ENCODE measurements at places on chromosomes 5 and 9. TPM values are rescaled to one million over a fixed set of nuclear protein-coding genes. Genes with fewer than 3 reads are reported as not detected.
A peak's percentile ranks its signal among the peaks of the same experiment; 100 is the strongest.

LCN6 gene
- not detected for total RNA-seq

DNA sequence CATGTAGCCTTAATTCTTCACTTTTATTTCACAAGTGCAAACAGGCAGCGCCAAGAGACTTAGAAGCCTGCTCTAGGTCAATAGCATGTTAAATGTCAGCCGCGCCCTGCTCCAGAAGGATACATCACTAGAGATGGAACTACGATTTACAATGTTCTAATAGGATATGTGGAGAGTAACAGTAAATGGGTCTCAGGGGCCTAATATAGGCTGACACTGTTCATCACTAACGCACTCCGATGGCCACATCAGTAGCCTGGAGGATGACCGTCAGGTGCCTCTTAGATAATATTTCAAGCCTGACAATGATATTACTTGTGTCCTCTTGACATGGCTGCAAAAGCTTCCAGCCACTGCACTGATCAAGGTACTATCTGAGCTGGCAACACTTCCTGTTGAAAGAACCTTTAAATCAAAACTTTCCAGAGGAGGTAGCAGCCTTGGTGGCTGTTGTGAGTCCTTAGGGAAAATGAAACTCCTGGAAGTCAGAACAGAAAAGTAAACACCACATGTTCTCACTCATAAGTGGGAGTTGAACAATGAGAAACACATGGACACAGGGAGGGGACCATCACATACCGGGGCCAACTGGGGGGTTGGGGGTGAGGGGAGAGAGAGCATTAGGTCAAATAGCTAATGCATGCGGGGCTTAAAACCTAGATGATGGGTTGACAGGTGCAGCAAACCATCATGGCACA lies 35.0 kb downstream of the PTTG1 start:
- DNase-seq = no peak

TSSK1B gene
- 0.29 TPM for total RNA-seq

GRCh38 chr5:143767162-143767561 lies 44.8 kb upstream of the HMHB1 start:
- no peak for DNase-seq

GDA gene
- 5.8 TPM for total RNA-seq

DNA sequence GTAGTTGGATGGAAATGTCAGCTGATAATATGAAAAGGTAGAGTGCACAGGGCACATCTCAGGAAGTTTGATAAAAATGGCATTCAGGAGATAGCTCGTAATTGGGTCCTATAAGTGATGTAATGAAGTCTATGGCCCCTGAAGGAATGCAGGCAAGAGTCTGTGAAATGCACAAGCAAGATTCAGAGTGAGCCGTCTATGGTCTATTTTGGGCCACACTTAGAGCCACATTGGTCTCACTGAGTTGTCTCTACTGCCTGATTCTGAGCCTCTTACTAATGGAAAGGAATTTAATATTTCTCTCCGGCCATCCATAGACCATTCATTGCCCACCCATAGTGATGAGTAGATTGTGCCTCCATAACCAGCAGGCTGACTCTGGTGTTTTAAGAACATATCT lies 111.3 kb upstream of the KCNN2 start:
- DNase-seq = no peak

GRCh38 chr5:33737697-33738096 lies 154.1 kb downstream of the ADAMTS12 start:
- DNase-seq = no peak

GRCh38 chr5:172692451-172692850 lies 51.4 kb downstream of the NEURL1B start:
- no peak for DNase-seq

- DNase-seq = no peak
Observed at GRCh38 chr5:133423011-133423617, 189.2 kb downstream of the FSTL4 start.

GRCh38 chr9:127202461-127203169 lies 62.0 kb upstream of the GARNL3 start:
- no peak for DNase-seq

DNA sequence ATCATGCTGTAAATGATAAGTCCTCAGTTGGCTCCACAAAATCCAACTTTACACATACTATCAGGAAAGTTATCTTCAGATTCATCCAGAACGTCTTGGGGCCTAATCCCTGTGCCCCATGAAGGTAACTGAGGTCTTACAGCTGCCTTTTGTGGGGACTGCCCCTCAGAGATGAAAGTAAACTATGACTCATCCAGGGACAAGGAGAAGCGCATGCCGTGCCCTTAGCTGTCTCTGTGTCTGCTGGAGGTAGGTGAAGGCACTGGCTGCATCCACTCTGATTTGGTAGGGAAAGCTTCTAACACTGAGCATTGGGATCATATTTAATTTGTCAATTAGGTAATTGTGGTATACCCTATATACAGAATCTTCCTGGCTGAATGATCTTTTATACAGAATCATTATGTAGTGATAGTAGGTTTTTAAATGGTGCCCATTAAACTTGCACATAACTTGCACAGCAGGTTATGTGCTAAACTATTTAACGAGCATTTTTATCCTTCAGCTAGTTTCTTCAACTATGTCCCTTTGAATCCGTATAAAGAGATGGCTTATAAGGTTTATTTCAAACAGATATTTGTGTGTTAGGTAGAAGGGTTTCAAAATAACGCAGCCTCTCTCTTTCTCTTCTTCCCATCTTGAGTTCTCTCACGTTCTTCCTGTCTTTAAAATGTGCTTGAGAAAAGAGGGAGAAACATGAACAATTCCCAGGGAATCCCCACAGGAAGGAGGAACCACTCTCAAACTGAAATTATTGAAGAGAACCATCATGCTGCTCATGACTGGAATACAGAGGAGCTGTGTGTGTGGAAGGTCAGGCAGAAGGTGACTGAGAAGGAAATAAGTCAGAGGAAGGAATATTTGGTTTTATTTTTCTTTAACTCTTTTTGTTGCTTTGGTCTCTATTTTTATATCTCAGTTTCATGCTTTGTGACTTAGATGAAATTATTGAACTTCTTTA lies 250.9 kb downstream of the CD180 start:
- no peak for DNase-seq

- DNase-seq = no peak
Observed at GRCh38 chr9:90095682-90096081, 490.9 kb downstream of the GADD45G start.

SLC35D2 gene
- 60.9 TPM for total RNA-seq

DNA sequence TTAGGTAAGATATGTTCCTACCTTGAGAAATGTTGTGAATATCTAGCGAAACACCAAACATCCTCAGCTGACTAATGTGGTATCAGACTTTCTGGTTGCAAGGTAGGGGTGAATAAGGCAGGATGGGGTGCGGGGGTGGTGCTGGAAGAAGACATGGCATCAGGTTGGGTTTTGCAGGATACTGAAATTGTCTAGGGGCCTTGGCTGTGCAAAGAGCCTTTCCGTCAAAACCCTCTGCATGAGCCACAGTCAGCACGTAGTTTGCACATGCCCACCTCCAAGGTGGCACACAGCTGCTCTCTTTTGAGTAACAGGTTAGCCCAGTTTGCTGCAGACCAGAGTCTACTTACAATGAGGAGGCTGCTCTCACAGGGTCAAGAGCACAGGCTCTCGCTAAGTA lies 42.0 kb downstream of the SFXN1 start:
- no peak for DNase-seq

DNA sequence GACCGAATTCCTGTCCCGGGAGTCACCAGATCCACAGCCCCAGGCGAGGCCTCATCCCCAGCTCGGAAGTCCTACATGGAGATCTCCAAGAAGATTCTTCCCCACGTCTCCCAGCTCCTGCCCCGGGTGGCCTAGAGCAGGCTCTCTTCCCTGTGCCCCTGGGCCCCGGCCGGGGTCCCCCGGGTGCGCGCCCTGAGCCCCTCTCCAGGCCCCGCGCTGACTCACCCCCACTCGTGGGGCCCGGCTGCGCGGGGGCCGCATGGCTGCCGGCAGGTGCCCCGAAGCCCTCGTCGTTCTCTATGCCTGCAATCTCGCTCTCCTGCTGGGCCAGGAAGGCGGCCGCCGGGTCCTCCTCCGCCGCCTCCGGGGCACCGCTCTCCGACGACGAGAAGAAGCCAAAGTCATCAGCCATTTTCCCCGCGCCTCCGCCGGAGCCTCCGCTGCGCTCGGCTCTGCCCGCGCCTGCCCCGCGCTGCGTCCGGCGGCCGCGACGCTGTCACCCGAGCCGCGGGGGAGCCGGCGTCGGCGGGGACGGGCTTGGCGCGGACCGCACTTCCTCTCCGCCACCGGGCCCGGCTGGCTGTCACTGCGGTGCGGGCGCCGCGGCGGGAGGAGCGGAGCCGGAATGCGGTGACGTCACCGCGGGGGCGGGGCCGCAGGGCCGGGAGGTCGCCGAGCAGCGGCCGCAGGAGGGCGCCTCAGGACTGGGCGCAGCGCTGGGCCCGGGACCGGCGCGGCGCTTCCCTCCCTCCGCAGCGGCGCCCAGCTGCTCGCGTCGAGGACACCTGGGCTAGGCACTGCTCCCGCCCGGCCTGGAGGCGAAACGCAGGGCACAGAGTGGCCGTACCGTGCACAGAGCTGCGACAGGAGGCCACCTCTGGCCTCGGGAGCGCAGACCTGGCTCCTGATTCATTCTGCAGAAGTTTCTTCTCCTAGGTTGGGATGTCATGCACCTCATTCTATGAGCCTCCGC lies at the start of gene CLTB:
CLTB (minus strand) TSS at position 588 of the 973 bp plus-strand sequence; CDS start at position 412, 176 bp downstream.
- peak; percentile 91 for DNase-seq

DNA sequence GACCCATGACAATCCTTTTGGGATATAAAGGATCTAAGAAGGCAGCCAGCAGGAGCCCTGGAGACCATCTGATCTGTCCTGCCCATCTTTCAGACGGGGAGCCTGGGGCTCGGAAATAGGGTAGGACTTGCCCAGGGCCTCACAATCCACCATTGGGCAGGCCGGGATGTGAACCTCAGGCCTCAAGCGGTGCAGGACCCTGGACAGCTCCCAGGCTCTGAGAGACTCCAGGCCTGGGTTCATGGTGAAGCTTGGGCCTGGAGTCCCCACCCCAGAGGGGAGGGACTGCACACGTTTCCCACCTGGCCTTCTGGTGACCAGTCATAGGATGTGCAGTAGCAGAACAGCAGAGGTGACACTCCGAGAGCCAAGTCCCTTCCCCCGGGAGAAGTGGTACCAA lies 36.6 kb upstream of the RAPGEF1 start:
- peak; percentile 75 for DNase-seq

SLC36A3 gene
- total RNA-seq = not detected

GRCh38 chr9:123654218-123654993 lies 275.5 kb downstream of the DENND1A start:
- DNase-seq = no peak

FAM200C gene
- total RNA-seq = 6.5 TPM

DNA sequence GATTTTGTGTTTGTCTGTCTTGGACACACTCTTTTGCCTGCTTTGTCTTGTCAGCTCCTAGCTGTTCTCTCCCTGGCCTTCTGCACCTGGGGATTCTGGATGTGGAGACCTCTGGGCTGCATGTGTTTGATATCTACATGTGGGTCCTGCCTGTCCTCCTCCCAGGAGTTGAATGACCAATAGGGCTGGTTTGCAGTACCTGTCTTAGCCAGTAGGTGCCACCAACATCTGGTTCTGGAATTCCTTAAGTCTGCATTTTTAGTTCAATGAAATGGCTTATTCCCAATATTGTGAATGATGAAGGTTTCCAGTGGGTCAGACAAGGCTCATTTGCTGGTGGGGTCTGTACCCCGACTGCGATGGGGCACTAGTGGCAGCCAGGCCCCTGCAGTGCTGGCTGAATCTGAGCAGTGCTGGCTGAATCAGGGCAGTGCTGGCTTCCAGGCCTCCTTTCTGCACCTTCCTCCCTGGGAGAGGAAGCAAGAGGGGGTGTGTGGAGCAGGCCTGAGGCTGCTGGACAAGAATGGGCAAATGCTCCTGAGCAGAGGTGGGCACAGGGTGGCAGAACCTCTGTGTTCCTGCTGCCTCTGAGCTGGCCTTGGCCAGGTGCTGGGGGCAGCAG lies 73.3 kb downstream of the RXRA start:
- no peak for DNase-seq

- DNase-seq = no peak
Observed at GRCh38 chr5:38341641-38342040, 83.3 kb downstream of the EGFLAM start.

DAB2 gene
- 43.9 TPM for total RNA-seq

PCDHB14 gene
- total RNA-seq = 7.9 TPM

DNA sequence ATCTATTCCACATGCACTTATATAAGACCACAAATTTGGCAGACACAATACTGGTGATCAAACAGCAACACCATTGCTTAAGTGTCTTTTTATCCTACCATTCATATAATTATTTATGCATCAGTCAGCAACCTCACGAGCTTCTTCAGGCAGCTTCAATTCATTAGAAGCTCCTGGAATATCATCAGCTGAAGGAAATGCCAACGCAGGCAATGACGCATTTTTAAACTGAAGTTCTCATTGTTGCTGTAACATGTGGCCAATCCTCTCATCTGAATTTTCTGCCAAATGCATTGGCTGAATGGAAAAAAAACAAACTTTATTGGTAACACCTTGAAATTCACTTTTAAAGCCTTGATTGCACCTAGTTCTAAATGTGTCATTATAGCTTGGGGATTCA lies 376.4 kb upstream of the RGMB start:
- DNase-seq = no peak

GRCh38 chr5:6446626-6447309 lies 1.9 kb upstream of the UBE2QL1 start:
- DNase-seq = no peak

GRCh38 chr9:125513668-125514413 lies 193.2 kb downstream of the MAPKAP1 start:
- no peak for DNase-seq

GRCh38 chr9:24297931-24298330 lies 247.8 kb downstream of the IZUMO3 start:
- no peak for DNase-seq

TMEM252 gene
- not detected for total RNA-seq

DNA sequence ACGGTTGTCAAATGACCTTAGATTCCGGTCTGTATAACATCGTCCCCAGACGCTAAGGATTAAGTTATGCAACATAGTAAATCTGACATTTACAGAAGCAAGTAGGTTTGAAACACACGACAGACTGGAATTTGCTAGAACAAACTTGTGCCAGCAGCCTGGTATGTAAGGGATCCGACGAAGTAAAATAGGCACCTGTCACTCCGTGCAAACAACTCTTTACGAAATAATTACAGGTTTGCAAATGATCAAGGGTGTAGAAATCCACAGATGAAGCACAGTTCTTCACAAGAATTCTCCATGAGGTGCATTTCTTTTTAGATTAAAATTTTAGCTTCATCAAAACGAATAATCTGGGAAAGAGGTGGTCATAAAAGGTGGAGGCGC lies 508 bp downstream of the MOCS2 start:
- no peak for DNase-seq

GRCh38 chr9:105173826-105174225 lies 70.6 kb upstream of the SLC44A1 start:
- DNase-seq = no peak

- no peak for DNase-seq
Observed at GRCh38 chr5:65811004-65811403, 89.0 kb downstream of the NLN start.

- no peak for DNase-seq
Observed at GRCh38 chr9:22682536-22682935, 235.9 kb downstream of the DMRTA1 start.
